ENCODE measurements at places on chromosomes 4 and X.

DNA sequence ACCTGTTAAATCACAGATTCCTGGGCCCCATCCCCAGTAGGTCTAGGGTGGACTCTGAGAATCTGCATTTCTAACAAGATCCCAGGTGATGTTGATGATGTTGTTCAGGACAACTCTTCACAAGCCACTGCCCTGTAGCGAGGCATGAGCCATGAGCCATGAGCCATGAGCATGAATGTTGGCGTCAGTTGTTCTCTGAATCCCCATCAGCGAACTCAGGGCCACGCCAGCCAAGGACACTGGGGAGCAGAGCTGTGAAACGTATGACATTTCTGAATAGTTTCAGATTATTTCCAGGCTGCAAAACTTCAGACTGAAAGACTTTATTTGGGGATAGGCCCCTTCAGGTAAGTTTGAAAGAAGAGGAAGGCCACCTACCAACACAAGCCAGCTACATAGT is 46.9 kb upstream of the HCCS start:
- no peak for DNase-seq

DNA sequence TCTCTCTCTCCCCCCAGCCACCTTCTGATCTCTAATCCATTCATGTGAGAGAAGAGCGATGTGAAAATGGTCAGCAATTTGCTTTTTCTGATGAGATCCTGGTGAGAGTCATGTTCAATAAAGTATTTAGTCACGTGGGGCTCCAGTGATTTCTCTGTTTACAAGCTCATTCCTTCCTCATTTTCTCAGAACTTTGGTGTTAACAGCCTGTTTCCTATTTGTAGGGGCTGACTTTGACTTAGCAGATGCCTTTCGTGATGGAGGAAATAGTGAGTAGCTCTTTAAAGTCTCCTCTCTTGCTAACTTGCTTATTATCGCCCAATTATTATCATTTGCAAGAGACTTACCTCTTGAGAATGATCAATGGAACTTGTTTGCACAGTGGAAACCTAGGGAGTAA is 72.6 kb upstream of the CD99 start:
- DNase-seq, result no peak

DNA sequence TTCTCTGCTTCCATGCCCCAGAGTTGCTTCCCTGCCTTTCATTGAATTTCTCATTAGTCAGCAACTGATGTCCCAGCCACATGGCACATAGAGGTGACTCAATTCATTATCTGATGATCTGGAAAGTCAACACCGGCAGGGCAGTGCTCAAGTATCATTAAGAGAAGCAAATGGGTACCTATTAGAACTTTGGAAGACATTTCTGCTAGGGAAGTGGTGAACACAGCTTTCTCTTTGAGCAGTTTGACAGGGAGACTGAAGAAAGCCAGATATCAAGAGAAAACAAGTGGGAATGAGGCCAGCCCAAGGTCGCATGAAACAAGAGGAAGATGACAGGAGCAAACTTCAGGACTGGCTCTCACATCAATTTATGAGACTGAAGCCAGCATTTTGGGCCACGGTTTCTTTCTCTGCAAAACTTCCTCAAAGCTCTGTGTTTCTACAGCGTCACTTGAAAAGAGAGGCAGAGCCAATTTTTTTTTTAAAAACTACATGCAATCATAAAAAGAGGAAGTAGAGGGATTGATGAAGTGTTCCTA is 108.3 kb upstream of the RPS6KA3 start:
- no peak for DNase-seq

- no peak for DNase-seq
Measured at GRCh38 chr4:8066336-8066931, 92.2 kb downstream of the ABLIM2 start.

DNA sequence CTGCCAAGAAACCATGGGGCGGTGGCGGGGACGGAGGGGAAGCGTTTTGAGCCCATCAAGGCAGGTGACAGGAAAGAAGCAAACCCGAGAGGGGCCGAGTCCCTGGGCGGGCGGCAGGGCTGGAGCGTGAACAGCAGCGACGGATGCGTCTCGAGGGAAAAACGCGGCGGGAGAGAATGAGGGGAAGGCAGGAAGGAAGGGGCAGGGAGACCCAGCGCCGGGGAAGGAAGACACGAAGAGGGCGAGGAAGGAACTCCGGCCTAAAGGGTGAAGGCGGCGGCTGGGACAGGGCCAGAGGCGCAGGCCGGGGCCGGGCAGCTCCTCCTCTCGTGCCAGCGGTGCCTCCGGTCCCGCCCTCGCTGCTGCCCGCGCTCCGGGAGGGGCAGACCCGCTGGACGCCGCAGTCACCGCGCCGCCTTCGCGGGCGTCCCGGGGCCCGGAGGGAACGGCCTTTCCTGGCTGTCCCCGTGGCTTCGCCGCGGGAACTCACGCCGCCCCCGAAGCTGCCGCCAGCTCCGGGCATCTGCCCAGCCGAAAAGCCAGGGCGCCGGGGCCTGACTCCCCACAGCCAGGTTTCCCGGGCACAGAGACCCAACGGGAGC is 751 bp upstream of the RGS12 start:
- DNase-seq, result peak; percentile 28

DNA sequence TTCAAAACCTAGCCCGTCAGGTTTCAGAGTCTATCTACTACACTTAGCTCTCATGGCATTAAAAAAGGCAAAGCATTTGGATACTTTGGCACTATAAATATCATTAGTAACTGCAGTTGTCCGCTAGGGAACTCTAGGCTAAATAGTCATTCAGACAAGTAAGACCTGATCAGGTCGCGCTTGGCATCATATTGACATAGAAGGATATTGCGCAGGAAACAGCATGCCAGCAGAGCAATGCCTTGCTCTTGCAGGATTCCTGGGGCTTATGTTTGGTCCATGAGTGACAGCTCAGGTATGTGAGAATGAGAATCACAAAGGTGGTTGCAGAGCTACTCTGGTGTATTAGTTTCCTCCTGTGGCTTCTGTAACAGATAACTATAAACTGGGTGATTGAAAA is 62.7 kb downstream of the KDM6A start:
- peak; percentile 59 for DNase-seq

DNA sequence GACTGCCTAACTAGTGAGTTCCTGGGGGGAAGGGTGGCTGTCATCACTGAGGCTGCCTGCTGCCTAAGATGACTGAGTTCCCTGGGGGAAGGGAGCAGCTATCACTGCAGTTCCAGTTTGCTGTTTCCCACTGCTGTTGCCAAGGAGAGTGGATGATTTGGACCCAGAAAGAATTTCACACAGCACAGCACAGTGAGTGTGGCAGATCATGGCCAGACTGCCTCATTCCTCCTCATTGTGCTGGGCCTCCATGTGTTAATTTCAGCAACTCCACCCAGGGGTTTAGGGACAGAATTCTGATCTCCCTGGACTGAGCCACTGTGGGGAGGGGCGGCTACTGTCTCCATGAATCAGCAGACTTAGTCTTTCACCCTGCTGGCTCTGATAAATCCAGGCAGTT is 125.0 kb downstream of the TEX13C start:
- DNase-seq, result no peak

- DNase-seq, result peak; percentile 81
Measured at GRCh38 chr4:112170451-112170993, 25.3 kb downstream of the FAM241A start.

GRCh38 chrX:129108936-129109335 is 414.4 kb downstream of the SMARCA1 start:
- DNase-seq, result no peak

DNA sequence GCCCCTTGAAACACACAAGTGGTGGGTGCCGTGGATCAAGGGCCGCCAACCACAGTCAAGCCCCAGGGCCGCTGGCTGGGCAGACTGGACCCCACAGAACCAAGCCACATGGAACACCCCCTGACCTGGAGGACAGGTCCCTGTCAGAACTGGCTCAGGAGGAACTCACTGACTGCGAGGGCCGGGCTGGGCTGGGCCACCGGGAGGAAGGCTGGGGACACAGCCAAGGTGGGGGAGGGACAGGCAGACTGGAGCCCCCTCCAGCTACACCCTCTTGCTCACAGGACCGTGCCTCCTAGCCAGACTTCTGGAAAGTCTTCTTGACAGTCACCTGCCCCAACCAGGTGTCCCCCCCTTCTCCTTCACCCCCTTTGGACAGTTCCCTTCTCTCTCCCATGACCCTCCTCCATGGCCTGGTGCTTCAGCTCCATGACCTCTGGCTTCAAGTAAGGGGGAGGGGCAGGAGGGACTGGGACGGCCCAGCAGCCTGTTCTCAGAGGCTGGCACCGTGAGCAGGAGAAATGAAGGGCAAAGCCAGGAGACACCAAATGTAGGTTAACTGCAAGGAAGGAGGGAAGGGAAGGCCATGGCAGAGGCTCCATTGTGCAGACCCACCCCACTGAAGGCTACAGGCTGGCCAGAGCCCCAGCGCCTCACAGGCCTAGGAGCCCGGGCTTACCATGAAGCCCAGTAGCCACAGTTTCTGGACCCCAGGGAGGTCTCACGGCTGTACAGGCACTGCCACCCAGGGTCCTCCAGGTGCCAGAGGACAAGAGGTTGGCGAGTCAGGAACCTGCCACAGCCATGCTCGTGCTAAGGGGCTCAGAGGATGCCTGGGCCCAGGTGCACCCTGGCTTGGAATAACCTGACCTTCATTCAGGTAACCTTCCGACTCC is 22.6 kb upstream of the DUSP9 start:
- no peak for DNase-seq

GRCh38 chr4:105283501-105283900 is 136.8 kb downstream of the TET2 start:
- DNase-seq, result no peak

Measured in RWPE1 (cell line).